ENCODE measurements at places on chromosomes 5 and 9.
A peak's percentile ranks its signal among the peaks of the same experiment; 100 is the strongest.

GRCh38 chr5:1349246-1349645 lies 4.3 kb upstream of the CLPTM1L start:
- DNase-seq, result peak; percentile 17

DNA sequence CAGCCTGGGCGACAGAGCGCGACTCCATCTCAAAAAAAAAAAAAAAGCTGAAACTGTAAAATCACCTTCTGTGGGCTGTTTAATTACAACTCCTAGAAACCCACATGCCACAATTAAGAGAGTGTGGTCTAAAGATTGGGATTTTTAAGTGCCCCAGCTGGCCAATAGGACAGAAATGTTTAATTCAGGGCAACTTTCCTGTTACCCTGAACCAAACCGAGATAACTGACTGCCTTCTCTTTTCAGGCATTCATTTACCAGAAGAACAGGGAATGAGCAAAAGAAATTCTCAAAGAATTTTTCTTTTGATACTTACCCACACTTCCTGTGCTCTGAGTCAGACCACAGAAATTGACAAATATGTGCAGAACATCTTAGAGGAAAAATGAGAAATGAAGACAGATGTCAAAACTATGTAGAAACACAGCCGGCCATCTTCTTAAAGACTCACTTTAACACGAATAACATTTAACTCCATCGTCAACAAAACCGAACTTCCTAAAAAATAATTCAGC lies 221.3 kb upstream of the DAPK1 start:
- DNase-seq, result no peak

DNA sequence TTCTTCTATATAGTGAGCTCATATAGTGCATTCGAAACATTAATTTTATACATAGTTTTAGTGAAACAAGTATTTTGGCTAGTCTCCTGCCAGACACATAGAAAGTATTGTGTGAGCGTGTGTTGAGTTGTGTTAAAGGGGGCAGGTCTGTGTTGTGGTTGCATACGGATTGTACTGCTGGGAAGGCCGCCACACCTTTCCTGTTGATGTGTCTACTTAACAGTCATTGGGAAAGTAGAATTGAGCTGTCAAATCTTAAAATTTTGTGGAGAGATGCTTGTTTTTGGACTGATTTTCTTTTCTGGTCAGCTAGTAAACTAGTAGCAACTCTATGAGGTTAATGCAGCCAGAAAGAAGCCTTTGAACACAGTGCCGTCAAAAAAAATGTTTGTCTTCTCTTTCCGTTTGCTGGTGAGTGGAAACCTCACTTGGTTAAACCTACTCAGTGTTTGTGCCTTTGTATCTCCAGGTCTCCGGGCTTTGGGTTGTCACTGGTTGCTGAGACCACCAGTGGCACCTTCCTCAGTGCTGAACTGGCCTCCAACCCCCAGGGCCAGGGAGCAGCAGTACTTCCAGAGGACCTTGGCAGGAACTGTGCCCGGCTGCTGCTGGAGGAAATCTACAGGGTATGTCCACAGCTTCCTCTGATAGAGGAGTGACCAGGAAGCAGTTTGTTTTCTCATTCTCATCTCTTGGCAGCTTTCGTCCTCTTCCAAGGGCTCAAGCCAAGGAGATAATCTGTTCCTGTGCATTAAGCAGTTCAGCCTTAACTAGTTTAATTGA lies 51.5 kb downstream of the RCL1 start:
- DNase-seq, result no peak

- no peak for DNase-seq
Measured at GRCh38 chr9:89514956-89515355, 17.0 kb upstream of the SEMA4D start.

GRCh38 chr5:100432741-100433140 lies 102.4 kb upstream of the FAM174A start:
- no peak for DNase-seq

GRCh38 chr9:111857555-111858211 lies 38.9 kb upstream of the UGCG start:
- no peak for DNase-seq

DNA sequence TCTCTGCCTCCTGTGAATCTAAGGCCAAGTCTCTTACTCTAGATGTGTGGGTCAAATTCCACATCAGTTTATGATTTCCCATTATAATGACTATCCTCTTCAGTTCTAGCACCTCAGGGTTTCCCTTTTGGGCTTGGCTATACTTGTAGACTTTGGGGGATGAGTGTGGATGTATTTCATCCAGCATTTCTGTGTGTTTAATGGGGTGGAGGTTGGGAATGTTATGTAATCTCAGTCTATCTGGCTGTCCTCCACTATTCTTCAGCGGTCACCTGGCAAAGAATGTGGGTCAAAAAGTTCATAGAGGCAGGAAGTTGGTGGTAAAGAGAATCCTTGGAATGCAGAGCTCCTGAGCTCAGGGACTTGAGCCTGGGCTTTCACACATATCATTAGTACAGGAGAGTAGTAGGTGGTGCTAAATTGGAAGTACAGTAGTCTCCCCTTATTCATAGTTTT lies 64.9 kb downstream of the CFAP95 start:
- no peak for DNase-seq

DNA sequence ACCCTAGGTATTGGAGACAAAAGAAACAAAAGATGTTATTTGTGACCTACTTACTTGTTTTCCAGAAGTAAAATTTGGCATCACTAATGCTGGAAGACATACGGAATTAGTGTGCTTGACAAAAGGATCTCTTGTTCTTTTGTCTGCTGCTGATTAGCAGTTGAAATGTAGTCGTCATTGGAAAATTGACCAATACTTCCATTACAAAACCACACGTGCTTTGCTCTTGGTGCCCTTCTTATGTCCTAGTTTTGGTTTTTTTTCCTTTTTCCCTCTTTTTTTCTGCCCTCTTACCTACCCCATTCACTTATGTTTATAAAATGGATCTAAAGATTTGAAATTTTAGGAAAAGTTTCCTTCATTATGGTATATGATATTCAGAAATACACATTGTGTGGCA lies 197.4 kb downstream of the FER start:
- no peak for DNase-seq

DNA sequence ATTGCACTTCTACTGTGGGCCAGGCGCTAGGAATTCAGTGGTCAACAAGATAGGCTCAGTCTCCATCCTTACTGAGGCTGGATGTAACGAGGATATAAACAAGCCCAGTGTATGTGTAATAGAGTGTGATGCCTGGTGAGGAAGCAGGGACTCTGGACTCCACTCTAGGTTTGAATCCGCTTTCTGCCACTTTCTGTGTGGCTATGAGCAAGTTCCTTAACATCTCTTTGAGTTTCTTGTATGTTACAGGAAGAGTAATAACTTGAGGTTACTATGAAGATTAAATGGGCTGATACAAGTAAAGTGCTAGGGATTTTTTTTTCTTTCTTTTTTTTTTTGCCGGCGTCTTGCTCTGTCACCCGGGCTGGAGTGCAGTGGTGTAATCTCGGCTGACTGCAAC lies 12.4 kb downstream of the DOCK2 start:
- DNase-seq, result no peak

All from NCI-H2081 (cell line).